Esophagus squamous epithelium (tissue), 5 donors: ENCODE measurements at places on chromosomes 1 and 21.

GRCh38 chr1:33094971-33095604 is 14.1 kb downstream of the AZIN2 start:
- no peak for DNase-seq

DNA sequence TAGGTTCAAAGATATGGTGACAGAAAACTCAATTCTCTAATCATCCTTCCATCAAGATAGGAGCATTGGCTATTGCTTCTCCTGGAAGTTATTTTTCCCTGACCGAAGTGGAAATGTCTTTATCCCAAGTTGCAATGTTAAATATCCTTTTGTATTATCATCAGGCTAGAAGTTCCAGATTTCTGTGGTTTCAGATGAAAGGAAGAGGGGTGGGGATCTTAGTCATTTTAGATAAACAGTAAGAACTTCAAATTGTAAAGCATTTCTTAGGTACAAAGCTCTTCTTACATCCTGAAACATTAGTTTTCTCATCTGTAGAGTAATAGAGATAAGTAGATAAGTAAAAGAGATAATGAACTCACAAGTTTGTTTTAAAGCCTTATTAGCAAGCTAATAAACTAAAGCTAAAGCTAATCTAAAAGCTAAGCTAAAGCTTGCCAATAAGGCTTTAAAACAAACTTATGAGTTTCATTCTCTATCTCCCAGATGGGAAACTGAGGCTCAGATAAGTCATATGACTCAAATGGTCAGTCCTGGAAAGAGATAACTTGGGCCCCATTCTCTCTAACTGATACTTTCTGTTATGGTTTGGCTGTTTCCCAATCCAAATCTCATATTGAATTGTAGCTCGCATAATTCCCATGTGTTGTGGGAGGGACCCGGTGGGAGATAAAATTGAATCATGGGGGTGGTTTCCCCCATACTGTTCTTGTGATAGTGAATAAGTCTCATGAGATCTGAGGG is 99.2 kb upstream of the KCNK2 start:
- DNase-seq = no peak

- DNase-seq = no peak
Observed at GRCh38 chr1:40711465-40712404, 20.2 kb downstream of the NFYC start.

- DNase-seq = no peak
Observed at GRCh38 chr21:45999581-46000181, 18.1 kb downstream of the COL6A1 start.

DNA sequence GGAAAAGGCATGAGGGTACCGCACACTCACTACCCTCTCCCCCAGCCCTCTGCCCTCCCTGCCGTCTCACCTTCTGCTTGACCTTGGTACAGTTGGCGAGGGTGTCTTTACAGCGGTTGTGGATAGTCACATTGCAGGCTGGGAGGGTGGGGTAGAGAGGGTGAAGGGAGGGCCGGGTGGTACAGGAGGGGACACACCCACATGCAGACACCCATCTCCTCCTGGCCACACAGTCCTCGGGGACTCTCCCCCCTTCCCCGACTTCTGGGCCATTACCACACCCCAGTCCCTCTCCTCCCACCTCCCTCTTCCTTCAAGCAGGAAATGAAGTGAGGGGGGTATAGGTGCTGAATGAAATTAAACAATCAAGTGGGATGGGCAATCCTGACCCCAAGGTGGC is 11.6 kb downstream of the ARHGEF2 start:
- DNase-seq = no peak

GRCh38 chr1:37559080-37559479 is 2.3 kb downstream of the DNALI1 start:
- no peak for DNase-seq

DNA sequence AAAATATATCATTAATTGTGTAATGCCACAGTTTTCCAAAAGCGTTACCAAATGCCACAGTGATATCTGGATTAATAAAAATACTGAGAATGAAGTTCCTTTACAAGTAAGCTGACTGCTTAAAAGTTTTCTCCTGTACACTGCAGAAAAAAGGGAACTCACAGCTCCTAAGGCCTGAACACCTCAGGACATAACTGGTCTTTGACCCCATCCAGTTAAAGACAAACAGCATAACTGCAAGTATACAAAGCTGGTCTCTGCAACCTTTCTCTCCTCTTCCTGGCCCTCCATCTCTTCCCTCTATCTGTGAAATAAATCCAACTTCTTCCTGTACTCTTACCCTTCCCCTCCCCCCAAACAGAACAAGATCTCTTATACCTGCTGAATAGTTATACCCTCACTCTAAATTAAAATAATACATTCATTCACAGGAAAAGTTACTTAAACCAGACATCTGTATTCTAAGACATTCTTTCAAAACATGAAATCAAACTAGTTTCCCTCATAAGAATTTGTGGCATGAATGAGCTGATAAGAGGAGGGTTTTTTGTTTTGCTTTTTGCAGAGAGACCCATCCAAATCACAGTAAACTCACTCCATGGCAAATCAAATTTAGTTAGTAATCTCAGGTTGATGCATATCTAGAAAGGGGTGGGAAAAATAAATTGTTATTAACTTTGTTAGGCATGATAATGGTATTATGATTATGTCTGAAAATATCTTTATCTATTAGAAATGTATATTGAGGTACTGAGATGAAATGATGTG is 2.9 kb downstream of the DIPK1A start:
- DNase-seq = no peak

DNA sequence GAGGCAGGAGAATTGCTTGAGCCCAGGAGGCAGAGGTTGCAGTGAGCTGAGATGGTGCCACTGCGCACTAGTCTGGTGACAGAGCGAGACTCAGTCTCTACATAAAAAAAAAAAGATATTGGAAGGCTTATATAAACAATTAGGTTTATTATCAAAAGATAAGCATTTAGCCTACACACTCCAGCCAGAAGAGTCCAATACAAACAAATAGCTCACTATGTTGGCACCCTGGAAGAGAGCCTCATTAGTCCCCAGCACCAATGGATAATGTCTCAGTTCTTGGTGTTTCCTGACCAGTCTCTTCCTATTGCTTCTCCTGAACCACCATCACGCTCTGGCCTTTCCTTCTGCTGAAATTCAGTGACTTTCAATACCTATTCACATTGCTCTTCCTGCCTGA is 48.6 kb upstream of the ATP1A1 start:
- no peak for DNase-seq

GRCh38 chr1:228358039-228358763 is 48.4 kb downstream of the TRIM11 start:
- DNase-seq = no peak

- DNase-seq = no peak
Observed at GRCh38 chr1:36414384-36414783, 16.7 kb upstream of the LSM10 start.

GRCh38 chr1:104760017-104760416 is 1010.3 kb downstream of the AMY1C start:
- no peak for DNase-seq

DNA sequence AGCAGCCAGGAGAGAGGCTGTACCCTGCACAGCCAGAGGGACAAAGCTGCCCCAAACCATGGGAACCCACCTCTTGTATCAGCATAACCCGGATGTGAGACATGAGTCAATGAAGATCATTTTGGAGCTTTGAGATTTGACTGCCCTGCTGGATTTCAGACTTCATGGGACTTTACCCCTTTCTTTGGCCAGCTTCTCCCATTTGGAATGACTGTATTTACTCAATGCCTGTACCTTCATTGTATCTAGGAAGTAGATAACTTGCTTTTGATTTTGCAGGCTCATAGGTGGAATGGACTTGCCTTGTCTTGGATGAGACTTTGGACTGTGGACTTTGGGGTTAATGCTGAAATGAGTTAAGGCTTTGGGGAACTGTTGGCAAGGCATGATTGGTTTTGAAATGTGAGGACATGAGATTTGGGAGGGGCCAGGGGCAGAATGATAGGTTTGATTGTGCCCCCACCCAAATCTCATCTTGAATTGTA is 616.2 kb downstream of the RWDD3 start:
- no peak for DNase-seq
